Stimulated activated naive CD8-positive, alpha-beta T cell treated with anti-CD3 and anti-CD28 coated beads, Interleukin-15, amount 100 ng/mL, for 72 hours (primary cell): ENCODE measurements at places on chromosomes 7 and 10.

GRCh38 chr10:132904181-132904813, 38.1 kb downstream of the CFAP46 start:
- DNase-seq: peak; percentile 32

DNA sequence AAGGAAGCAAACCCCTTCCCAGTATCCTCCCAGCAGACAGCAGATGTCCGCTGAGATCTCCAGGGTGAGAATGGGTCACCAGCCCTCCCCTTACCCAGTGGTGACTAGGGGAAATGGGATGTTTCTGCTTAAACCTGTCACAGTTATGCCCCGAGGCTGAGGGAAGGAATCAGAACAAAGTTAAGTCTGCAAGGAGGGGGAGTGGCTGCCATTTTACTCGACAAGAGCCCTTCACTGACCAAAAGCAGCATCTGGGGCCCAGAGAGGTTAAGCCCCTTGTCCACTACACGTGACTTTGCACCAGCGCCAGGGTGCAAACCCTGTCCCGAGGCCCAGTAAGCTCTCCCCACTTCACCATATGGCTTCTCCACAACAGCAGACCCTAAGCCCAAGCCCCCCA, 4.6 kb upstream of the NANOS1 start:
- DNase-seq: no peak

DNA sequence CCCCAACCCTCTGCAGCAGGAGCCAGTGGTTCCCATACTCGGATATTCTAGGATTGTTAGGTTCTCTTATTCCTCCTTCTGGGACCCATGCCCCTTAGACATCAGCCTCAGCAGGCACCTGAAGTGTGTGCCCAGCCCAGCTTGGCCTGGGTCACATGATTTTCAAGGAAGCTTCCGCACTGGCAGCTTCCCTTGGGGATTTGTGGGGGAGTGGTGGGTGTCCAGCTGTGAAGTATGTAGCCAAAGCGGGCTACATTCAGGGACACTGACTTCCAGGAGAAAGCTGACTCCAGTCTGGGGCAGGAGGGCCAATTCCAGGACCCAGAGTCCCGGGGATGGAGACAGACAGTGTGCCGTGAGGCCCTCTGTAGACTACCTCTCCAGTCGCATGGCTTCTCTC, 1.3 kb downstream of the LDB1 start:
- DNase-seq: peak; percentile 27

DNA sequence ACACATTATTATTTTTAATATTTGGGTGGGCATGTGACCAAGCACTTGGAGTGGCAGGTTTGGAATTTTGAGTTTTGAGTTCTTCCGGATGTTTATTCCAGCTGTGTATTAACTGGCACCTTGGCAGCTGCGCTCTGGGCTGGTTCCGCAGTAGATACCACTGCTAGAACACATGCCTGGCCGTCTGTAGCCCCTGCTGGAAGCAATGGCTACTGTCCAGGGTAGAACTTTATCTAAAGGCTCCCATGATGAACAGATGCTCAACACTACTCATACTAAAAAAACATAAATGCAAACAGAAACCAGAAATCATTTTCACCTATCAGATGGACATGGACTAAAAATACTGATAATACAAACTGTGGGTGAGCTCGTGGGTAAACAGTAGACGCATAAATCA, 19.4 kb upstream of the SH3PXD2A start:
- no peak for DNase-seq

GRCh38 chr7:78224923-78225322, 426.4 kb downstream of the PHTF2 start:
- DNase-seq: no peak

DNA sequence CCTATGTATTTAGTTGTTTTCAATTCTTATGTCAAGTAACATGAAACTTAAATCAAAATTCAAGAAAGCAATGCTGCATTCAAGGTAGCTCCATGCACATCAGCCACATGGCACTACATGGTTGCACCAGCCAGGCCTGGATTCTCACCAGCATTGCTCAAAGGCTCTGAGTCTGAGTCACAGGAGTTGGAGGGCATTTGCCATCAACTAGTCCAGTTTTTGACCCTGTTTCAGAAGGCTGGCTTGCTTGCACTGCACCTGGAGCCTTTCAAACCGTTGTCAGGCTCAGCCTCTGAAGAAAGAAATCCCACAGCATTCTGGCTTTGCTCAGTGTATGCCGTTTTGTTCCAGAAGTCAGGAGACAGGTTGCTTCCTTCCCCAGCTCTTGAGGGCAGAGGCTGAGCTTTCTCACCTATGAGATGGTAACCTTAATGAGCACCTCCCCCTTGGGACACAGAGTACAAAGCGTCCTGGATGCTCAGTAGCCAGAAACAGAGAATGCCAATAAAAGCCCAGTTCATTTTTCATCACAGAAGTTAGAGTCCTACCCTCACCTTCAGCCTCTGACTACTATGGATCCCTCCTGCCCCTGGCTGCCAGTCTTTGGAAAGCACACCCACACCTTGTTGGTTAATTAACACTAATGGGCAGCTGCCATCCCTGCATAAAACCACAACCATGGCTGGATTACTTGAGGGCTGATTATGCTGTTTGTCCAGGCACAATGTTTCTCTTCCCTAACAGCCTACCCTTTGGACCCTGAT, 288.4 kb upstream of the LRRTM3 start:
- DNase-seq: no peak

GRCh38 chr10:112454910-112455779, 8.1 kb downstream of the VTI1A start:
- no peak for DNase-seq

DNA sequence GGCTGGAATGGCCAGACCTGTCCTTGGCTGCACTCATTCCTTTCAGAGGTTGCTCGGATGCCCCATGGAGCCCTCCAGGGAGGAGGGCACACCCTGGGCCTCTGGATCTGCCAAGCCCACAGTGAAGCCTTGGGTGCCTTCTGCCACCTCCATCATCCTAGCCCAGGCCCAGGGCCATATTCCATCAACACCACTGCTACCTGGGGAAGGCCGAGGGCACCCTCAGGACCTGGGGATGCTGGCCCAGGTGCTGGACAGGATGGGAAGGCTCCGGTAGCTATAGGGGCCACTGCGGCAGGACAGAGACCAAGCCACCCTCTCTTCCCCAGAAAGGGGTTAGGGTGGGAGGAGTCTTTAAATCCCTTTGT, 810 bp downstream of the OPN4 start:
- no peak for DNase-seq

GRCh38 chr7:134201569-134202261, 74.6 kb downstream of the LRGUK start:
- DNase-seq: no peak

DNA sequence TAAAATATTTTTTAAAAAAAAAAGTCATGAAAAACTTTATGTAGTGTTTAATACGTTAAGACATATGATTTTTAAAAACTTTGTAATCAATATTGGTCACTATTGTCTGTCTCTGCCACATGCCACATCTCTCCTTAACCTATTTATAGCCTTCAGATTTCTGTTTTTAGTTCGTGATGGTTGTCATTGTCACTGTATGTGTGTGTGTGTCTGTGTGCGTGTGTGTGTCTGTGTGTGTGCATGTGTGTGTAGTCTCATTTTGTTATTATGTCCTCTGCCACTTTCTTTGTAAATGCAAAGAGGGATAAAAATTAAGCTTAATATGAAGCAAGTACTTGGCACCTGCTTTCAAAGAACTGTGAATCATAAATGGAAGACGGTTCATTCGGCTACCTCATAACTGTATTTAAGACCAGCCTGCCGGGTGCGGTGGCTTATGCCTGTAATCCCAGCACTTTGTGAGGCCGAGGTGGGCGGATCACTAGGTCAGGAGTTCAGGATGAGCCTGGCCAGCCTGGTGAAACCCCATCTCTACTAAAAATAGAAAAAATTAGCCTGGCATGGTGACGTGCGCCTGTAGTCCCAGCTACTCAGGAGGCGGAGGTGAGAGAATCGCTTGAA, 354.0 kb downstream of the ARL4A start:
- no peak for DNase-seq

DNA sequence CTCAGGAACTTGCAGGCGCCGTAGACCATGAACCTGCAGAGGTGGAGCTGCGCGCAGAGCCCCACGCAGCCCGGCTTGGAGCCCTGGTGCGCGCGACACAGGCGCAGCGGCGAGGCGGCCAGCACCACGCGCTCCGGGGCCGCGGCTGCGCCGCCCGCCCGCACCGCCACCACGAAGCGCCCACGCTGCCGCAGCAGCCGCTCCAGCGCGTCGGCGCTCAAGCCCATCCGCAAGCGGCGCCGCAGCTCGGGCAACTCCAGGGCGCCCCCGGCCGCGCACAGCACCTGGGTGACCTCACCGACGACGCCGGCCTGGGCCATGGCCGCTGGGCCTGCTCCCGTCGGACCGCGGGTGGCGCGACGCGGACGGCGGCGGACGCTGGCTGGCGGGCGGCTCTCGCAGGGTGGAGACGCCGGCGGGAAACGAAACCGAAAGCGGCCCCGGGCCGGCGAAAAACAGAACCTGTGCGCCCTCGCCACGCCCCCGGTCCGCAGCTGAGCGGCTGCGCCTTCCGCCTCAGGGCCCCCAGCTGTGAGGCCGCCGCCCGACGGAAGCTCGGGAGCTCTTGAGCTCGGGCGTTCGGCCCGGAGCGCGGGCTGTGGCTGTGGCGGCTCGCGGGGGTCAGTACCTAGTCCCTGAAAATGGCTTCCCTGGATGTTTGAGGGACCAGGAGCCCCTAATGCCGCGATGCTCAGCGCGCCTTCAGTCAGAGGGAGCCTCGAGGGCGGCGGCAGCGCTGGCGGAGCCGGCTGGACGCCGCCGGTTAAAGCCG, at the start of gene PARP12:
Gene PARP12 (minus strand): TSS at position 424 of the 772 bp plus-strand sequence. CDS start 104 bp downstream, at position 320.
- DNase-seq: peak; percentile 89

GRCh38 chr7:42020061-42020460, 216.9 kb downstream of the GLI3 start:
- DNase-seq: no peak

DNA sequence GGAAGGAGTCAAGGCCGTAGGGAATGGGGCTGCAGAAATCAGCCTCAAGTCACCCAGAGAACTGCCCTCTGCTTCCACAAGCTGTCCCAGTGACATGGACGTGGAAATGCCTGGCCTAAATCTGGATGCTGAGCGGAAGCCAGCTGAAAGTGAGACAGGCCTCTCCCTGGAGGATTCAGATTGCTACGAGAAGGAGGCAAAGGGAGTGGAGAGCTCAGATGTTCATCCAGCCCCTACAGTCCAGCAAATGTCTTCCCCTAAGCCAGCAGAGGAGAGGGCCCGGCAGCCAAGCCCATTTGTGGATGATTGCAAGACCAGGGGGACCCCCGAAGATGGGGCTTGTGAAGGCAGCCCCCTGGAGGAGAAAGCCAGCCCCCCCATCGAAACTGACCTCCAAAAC, 50.2 kb upstream of the PDCD4 start:
- no peak for DNase-seq

DNA sequence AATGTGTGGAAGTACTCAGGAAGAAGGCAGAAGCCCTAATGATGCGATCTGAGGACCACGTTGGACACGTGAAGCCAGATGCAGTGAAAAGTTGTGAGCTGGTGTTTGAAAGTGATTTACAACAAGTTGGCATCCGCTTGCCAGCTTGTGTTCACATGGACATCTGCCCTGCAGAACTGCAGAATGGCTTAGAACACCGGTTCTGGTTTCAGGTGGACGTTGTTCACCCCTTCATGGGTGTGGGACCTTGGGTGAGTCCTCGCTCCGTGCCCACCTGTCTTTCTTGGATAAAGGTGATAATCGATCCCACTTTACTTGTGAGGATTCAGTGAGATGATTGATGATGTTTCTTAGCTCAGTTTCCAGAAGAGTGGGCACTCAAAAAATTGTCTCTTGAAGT, 53.8 kb downstream of the CAMK1D start:
- no peak for DNase-seq

- DNase-seq: no peak
Observed at GRCh38 chr10:48813291-48813690, 126.3 kb downstream of the LRRC18 start.

- DNase-seq: peak; percentile 29
Observed at GRCh38 chr7:2979201-2979631, 64.5 kb downstream of the CARD11 start.

GRCh38 chr10:13592306-13592705, 5.5 kb downstream of the PRPF18 start:
- DNase-seq: no peak

DNA sequence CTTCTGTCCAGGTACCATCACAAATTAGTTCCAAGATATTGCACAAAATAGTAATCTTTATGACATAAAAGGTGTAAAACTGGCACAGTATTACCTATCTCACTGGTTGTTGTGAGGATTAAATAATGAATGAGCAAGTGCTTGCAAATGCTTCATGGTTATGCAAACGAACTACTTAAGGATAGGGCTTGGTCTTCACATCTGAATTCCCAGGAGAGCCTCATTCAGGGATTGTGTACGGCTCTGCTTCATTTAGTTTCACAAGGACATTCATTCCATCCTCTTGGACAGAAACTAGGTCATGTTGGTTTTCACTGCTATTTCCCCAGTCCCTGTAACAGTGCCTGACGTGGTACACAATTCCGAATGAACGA, 12.1 kb downstream of the ABCA13 start:
- DNase-seq: no peak

DNA sequence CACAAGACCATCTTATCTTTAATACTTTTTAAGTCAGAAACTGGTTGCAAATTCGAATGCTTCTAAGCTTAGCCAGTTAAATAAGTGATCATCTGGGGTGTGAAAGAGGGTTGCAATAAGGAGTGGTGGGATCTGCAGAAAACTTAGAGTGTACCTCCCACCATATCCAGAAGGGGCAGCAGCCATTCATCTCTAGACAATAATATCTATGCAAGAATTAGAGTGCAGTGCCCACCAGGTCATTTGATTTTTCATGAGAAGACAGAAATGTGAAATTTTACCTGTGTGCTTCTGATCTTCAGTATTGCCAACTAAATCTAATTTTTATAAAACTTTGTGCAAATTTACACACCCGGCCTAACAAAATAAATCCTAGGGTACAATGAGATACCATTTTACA, 127.2 kb upstream of the SP4 start:
- DNase-seq: no peak

- DNase-seq: no peak
Observed at GRCh38 chr7:7764520-7765396, 46.4 kb upstream of the RPA3 start.

DNA sequence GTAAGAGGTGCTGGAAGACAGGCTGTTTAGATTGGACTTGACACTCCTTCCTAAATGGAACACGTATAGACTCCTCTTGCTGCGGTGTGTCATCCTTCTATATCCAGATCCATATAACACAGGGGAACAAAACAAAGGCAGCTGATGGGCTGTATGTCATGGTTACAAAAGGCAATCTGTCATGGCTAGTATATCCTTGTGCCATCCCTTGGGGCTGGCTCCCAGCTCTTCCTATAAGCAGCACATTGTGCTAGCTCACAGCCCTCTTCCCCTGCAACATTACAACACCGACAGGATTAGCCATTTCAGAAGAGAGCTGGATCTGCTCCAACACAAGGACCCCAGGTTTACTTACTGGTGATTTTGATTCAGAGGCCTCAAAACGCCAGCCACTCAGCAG, 15.3 kb downstream of the LIPK start:
- no peak for DNase-seq

GRCh38 chr10:86665868-86666267, 2.4 kb upstream of the LDB3 start:
- DNase-seq: no peak
